Brain microvascular endothelial cell (primary cell): ENCODE measurements at places on chromosomes 5 and 9.

GRCh38 chr5:68359699-68360098, 144.1 kb downstream of the PIK3R1 start:
- DNase-seq = no peak

DNA sequence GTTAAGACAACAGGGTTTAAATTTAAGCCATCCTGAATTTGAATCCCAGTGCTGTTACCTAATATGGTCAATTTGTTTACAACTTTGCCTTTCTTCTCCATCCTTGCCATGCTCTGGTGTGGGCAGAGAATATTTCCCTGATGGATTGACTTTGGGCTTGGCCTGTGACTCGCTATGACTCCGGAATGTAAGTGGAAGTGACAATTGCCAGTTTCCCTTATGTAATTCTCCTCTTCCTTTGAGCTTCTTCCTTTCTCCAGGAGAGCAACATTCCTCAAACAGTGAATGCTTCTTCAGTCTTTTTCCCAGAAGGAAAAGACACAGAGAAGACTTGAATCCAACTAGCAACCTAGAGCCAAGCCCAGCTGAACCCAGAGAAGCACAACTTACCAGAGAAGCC, 159.1 kb downstream of the LURAP1L start:
- no peak for DNase-seq

GRCh38 chr9:34746526-34746925, 36.6 kb upstream of the CCL21 start:
- DNase-seq = no peak

- DNase-seq = no peak
Measured at GRCh38 chr5:63961125-63961597, 1.1 kb downstream of the HTR1A start.

GRCh38 chr5:132689513-132689912, 15.7 kb downstream of the IL4 start:
- DNase-seq = no peak

DNA sequence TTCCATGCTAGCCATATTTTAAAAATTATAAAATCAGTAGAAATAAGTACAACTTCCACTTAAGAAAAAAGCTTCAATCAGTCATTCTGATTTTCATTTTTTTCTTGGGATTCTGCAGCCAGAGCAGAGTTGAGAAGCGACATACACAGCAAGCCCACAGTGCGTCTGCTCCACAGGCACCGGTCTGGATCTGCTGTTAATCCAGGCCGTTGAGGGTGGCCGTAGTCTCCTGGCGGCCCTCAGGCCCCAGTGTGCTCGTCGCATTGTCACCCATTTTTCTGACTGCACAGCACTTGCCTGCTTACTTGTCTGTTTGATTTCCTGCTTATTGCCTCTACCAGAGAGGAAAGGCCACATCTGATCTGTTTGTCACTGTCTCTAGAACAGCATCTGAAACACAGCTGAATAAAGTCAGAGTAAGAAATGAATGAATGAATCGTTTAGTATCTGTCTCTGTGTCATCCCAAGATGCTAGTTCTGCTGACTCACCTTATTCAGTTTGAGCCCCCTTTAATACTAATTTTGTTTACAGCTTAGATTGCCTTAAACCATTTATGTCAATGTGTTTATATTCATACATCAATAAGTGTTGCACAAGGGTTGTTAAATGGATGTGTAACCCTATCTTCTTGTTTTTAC, 11.6 kb upstream of the ASPN start:
- no peak for DNase-seq

- DNase-seq = peak; percentile 73
Measured at GRCh38 chr9:121271368-121272341, 3.7 kb downstream of the GSN start.
